ENCODE measurements at places on chromosomes 5 and 9. TPM values are rescaled to one million over a fixed set of nuclear protein-coding genes. Genes with fewer than 3 reads are reported as not detected.

DNA sequence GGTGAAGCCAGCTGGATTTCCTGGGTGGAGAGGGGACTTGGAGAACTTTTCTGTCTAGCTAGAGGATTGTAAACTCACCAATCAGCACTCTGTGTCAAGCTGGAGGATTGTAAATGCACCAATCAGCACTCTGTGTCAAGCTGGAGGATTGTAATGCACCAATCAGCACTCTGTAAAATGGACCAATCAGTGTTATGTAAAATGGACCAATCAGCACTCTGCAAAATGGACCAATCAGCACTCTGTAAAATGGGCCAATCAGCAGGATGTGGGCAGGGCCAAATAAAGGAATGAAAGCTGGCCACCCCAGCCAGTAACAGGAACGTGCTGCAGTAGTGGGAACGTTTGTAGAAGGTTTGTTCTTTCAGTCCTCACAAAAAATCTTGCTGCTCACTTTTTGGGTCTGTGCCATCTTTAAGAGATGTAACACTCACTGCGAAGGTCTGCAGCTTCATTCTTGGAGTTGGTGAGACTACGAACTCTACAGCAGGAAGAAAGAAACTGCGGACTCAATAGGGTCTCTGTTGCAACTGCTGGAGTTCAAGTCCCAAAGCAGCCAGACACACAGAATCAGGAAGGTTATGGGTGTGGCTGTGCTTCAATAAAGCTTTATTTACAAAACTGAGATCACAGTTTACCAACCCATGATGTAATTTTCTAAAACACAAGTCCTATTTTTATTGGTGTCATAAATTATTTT, 145.7 kb upstream of the ERCC6L2 start:
- no peak for DNase-seq

DNA sequence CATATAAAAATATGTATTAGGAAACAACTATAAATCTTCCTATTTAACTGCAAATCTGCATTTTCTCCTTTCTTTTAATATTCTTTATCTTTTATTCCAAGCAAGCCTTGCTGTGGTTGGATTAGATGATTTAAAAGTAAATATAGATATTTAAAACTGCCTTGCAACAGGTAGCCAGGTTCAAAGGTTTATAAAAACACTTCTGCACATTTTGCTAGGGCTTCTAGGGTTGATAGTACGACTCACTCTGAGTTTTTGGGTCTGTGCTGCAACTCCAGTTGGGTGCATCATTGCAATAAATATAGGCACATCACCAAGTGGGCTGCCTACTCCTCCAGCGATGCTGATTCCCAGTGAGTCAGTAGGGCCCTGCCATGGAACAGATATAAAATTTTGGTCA, 167.7 kb downstream of the MPDZ start:
- no peak for DNase-seq

SLC27A6 gene
- total RNA-seq, result not detected

GRCh38 chr5:28499766-28500290, 1461.4 kb upstream of the CDH9 start:
- DNase-seq, result no peak

DNA sequence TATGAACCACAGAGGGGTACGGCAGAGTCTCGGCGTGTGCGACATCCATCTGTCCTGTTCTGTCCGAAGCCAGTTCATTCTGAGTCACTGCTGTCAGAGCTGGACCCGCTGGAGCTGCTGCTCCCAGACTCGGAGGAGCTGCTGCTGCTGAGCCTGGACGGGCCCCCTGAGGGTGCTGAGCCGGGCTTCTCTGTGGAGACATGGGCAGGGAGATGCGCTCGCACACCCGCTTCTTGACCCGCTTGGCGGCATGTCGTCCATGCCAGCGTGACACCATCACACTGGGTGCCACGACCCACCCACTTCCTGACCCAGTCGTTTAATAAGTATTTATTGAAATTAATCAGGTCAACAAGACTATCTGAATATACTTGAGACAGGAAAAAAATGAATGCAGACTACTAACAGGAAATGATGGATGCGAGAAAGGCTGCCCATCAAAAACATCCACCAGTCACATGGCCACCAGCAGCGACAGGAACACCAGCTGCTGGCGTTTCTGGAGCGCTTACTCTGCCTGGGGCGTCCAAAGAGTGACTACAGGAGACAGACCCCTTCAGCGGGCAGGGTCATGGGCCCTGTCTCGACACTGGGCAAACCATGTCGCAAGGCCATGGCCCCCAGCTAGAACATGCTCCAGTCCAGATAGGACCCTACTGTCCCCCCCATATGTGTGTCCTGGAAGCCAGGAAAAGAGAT, 8.4 kb downstream of the BRD3OS start:
- no peak for DNase-seq

- no peak for DNase-seq
Observed at GRCh38 chr5:14424011-14424685, 157.4 kb upstream of the OTULINL start.

OLFM1 gene
- total RNA-seq, result not detected

FCN2 gene
- not detected for total RNA-seq

All from naive thymus-derived CD4-positive, alpha-beta T cell (primary cell).